ENCODE measurements at places on chromosomes 4 and X. TPM values are rescaled to one million over a fixed set of nuclear protein-coding genes. Genes with fewer than 3 reads are reported as not detected.

The TMSB15A gene
- 15.9 TPM for total RNA-seq

The RNF175 gene
- total RNA-seq, result not detected

The BRS3 gene
- not detected for total RNA-seq

The SYP gene
- 0.15 TPM for total RNA-seq

The CENPVL1 gene
- total RNA-seq, result not detected

The TGIF2LX gene
- total RNA-seq, result not detected

The FGB gene
- total RNA-seq, result not detected

The WDR17 gene
- total RNA-seq, result 0.15 TPM

The MAP7D2 gene
- total RNA-seq, result 0.15 TPM

The NUP62CL gene
- not detected for total RNA-seq

The PITX2 gene
- 1.2 TPM for total RNA-seq

The PCYT1B gene
- 0.32 TPM for total RNA-seq

The HHIP gene
- 89.8 TPM for total RNA-seq

The GBA3 gene
- total RNA-seq, result not detected

The PCDH18 gene
- total RNA-seq, result 9.7 TPM

The INTS6L gene
- total RNA-seq, result 2.9 TPM

The SNX25 gene
- total RNA-seq, result 29.0 TPM

The PDE6B gene
- total RNA-seq, result 7.5 TPM

The SUPT20HL2 gene
- not detected for total RNA-seq

The TMEM47 gene
- 36.7 TPM for total RNA-seq

The RBM46 gene
- not detected for total RNA-seq

The GRIA3 gene
- total RNA-seq, result 0.15 TPM

The NAP1L5 gene
- total RNA-seq, result 4.2 TPM

The CTAG1A gene
- total RNA-seq, result not detected

The CABS1 gene
- total RNA-seq, result not detected

The NHSL2 gene
- 9.1 TPM for total RNA-seq

The MAGEA2B gene
- total RNA-seq, result not detected

The POLA1 gene
- total RNA-seq, result 18.5 TPM

The RIPPLY1 gene
- not detected for total RNA-seq

The KCND1 gene
- total RNA-seq, result 0.46 TPM

The FAM114A1 gene
- 237 TPM for total RNA-seq

The RBM3 gene
- 340 TPM for total RNA-seq

The CLDN2 gene
- not detected for total RNA-seq

The VCX gene
- not detected for total RNA-seq

The POLN gene
- total RNA-seq, result 4.1 TPM

The HS6ST2 gene
- 1.3 TPM for total RNA-seq

The CLIC2 gene
- 0.30 TPM for total RNA-seq

The SUPT20HL1 gene
- total RNA-seq, result not detected

The RASSF6 gene
- total RNA-seq, result under 0.01 TPM

The CXorf65 gene
- not detected for total RNA-seq

Data from epithelial cell of umbilical artery (primary cell).